CD8-positive, alpha-beta memory T cell (primary cell): ENCODE measurements at places on chromosomes 5 and 9.

DNA sequence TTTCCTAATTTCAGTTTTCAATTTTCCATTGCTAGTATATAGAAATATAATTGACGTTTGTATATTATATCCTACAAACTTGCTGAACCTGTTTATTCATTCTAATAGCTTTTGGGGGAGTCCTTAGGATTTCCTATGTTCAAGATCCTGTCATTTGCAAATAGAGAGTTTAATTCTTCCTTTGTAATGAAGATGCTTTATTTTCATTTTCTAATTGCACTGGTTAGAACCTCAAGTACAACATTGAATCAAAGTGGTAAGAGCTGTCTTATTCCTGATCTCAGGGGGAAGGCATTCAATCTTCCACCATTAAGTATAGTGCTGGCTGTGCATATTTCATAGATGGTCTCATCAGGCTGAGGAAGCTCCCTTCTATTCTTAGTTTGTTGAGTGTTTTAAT lies 15.6 kb upstream of the SLC24A2 start:
- DNase-seq: no peak

DNA sequence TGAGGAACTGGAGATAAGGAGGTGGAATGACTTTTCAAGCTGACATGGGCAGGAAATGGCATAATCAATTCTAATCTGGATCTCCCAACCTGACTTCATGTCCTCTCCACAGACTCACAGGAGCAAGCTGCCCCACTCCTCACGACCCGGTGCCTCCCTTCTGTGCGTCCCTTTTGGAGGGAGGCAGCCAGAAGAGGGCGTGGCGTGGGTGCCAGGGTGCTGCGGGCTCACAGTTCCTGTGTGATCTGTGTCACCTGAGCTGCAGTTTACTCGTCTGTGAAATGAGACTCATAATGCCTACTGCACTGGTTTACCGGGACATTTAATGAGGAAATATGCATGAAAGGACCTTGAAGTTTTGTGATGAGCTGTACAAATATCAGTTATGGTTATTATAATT lies 207.4 kb downstream of the DAB2IP start:
- DNase-seq: no peak

GRCh38 chr9:101093620-101094019 lies 65.1 kb downstream of the PLPPR1 start:
- no peak for DNase-seq

DNA sequence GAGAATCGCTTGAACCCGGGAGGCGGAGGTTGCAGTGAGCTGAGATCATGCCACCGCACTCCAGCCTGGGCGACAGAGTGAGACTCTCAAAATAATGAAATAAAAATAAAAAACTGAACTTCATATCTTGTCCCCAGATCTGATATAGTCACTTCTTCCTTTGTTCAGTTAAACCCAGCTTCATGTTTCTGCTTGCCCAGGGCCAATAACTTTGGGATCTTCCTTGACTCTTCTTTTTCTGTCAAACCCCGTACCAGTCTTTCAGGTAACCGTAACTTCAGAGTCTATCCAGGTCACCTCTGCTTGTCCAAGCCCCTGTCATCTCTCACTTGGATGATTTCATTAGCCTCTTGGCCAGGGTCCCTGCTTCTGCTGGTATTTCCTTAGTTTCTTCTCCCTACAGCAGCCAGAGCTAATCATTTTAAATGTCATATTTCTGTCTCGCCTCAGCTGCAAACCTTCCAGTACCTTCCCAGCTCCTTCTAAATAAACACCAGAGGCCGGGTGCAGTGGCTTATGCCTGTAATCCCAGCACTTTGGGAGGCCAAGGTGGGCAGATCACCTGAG lies 19.7 kb upstream of the ABL1 start:
- DNase-seq: no peak

DNA sequence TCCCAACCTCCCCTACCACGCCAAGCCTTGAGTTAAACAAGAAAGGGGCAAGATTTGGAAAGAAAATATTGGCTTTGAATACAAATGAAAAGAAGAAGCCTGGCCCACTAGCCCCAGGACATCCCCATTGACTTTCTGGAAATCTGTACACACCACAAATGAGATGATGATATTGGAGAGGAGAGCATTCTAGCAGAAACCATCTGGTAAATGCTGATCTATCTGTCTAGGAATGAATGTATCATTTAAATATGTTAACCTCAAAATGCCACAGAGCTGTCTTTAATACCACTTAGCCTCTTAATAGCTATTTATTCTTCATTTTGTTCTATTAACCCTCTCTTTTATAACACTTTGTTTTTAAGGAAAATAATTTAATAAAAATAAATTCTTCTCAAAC lies 270.2 kb upstream of the PDE4D start:
- no peak for DNase-seq

DNA sequence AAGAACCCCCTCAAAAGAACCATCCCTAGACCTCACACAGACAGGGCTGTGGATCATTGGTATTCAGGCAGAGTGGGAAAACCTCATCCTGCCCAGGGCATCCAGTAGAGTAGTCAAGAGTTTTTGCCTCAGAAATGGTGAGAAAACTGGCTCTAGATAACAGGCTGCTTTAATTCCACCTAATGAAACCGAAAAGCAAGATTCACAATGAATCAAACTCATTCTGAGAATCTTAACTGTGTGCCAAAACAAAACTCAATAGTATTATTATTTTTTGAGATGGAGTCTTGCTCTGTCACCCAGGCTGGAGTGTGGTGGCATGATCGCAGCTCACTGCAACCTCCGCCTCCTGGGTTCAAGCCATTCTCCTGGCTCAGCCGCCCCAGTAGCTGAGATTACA lies 17.8 kb upstream of the NPM1 start:
- DNase-seq: no peak

DNA sequence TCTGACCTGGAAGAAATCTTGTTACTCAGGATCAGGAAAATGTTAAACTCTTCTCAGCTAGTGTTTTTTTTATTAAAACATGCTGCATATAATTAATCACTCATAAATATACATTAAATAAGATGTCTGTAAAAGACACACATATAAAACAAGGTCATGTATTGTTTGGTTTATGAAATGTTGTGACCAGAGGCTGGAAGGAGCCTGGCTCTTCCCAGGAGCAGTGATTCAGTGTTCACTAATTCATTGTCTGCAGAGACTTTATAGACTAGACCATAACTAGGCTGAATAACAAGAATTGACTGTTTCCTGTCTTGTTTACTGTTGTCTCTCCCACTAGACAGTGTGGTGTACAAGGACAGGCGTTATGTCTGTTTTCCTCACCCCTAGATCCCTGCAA lies 49.1 kb upstream of the ANKRD55 start:
- DNase-seq: no peak

GRCh38 chr9:90019626-90020025 lies 414.8 kb downstream of the GADD45G start:
- no peak for DNase-seq

- DNase-seq: no peak
Observed at GRCh38 chr9:30197954-30198353, 2186.5 kb upstream of the ACO1 start.

GRCh38 chr9:86464242-86464641 lies 110.0 kb upstream of the TUT7 start:
- DNase-seq: no peak

DNA sequence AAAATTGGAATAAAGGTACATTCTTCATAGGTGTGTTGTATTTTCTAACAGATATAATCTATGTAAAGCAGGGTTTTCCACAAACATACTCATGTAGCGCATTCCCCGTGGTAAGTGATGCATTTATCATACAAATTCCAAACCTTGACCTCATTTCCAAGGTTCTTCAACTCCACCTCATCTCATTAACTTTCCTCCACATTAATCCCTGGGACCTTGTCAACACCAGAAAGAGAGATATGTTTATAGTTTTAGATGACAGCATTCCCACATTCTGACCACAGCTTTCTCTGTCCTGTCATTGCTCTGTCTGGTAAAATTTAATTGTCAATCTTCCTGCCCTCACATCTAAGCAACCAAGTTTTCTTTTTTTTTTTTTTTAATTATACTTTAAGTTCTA lies 415.1 kb downstream of the TMEM161B start:
- DNase-seq: no peak

GRCh38 chr5:43303242-43303641 lies 10.0 kb downstream of the HMGCS1 start:
- no peak for DNase-seq

- DNase-seq: no peak
Observed at GRCh38 chr5:166251786-166252185, 2039.7 kb upstream of the WWC1 start.

DNA sequence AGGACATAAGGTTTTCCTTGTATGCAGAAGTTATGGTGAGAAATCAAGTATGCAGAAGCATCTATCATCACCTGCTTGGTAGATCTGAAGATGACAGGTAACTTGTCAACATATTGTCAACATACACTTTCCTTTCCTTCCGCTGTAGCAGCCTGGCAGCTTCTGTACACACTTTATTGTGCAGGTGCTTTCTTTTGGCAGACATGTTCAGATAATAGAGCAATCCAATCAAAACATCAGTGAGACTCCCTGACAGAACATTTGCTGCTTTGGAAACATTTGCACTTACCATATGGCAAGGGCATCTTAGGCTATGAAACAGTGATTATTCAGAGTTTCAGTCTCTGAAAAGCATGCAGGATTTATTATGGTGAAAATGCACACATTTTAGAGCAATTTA lies 161.1 kb upstream of the CDH12 start:
- DNase-seq: no peak

DNA sequence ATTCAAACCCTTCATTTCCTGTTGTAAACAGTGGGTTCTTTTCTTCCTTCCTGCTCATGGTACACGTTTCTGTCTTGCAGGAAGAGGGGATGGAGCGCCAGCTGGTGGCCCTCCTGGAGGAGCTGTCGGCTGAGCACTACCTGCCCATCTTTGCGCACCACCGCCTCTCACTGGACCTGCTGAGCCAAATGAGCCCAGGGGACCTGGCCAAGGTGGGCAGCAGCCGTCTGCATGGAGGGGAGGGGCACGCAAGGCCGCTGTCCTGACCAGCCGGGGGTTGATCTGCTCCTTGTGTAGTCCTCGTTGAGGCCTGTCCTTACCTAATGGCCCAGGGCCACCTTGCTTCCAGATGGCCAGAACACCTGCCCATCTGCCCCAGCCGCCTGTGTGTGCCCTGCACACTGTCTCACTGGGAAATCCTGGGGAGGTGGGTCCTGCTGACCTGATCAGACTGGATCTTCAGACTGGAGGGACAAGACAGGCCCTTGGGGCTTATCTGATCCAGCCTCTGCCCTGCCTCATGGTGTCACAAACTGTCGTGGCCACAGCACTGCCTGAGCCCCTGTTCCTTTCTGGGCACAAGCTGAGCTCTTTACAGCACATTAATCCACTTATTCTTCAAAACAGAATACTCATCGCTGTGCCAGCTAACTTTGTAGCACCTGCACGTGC lies 44.7 kb downstream of the LRSAM1 start:
- no peak for DNase-seq

- DNase-seq: no peak
Observed at GRCh38 chr5:146515473-146516150, 378 bp downstream of the GPR151 start.

GRCh38 chr9:97925497-97926334 lies 3.4 kb upstream of the TRMO start:
- no peak for DNase-seq

GRCh38 chr9:128116104-128117083 lies 11.1 kb downstream of the PTGES2 start:
- no peak for DNase-seq

- no peak for DNase-seq
Observed at GRCh38 chr5:14757850-14758249, 93.3 kb downstream of the OTULIN start.

GRCh38 chr5:61474746-61475145 lies 142.7 kb downstream of the ZSWIM6 start:
- DNase-seq: no peak

DNA sequence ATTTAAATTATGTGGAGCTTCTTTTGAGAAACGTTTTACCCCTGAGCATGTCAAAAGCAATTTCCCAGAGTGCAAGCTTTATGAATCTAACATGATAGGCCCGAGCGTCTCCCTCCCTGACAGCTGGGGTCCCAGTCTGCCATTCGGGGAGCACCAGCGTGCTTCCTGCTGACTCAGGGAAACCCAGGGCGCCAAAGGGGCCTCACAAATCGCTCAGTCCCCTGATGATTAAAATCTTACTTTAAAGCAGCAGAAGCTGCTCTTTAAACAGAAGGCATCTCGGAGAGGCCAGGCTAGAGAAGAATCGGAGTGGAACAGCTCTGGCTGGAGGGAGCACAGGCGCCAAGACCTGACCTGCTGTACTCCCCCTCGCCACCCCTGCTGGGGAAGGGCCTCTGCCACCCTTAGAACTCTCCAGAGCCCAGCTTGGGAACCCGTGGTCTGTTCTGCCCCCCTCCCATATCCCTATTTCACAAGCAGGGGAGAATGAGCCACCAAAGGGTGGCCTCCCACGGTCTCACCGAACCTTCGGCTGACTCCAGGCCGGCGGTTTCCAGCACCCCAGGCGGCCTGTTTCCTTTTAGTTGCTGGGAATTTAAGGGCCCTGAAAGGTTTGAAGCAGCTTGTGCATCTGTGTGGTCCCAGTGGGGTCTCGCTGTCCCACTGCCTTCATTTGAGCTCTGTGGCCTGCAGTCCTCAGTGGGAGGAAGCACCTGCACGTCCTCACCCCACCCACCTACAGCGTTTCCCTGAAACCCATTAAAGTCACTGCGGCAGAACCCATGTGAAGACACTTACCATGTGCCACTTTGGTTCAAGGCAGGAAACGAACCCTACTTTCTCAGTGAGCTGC lies 147.6 kb downstream of the COL23A1 start:
- no peak for DNase-seq

- no peak for DNase-seq
Observed at GRCh38 chr5:5667136-5667554, 244.7 kb downstream of the ICE1 start.

- no peak for DNase-seq
Observed at GRCh38 chr9:122281368-122281767, 16.7 kb downstream of the MRRF start.

- DNase-seq: no peak
Observed at GRCh38 chr9:120696551-120697230, 17.6 kb downstream of the MEGF9 start.

- DNase-seq: no peak
Observed at GRCh38 chr5:141565826-141566570, 52.8 kb downstream of the DIAPH1 start.

- DNase-seq: no peak
Observed at GRCh38 chr9:99171225-99172123, 50.3 kb downstream of the ALG2 start.

- no peak for DNase-seq
Observed at GRCh38 chr5:14195588-14195987, 52.4 kb downstream of the TRIO start.

- DNase-seq: no peak
Observed at GRCh38 chr5:107361945-107362344, 308.8 kb downstream of the EFNA5 start.

GRCh38 chr5:116740771-116741170 lies 166.1 kb upstream of the SEMA6A start:
- no peak for DNase-seq

DNA sequence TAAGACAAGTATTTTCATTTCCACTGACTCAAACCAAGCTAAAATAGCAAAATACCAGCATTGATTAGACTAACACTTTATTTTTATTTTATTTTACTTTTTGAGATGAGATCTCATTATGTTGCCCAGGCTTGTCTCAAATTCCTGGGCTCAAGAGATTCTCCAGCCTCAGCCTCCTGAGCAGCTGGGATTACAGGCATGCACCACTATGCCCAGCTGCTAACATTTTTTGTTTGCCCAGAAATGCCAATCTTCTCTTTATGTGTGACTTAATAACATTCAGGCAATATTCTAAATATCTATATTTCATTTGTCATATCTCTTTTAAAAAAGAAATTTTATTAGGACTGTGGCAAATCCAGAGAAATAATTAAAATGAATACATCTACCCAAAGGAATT lies 55.0 kb downstream of the OXCT1 start:
- no peak for DNase-seq

GRCh38 chr5:94376672-94377345 lies 241.6 kb downstream of the KIAA0825 start:
- no peak for DNase-seq
